ENCODE measurements at places on chromosomes 2 and 18.

- DNase-seq = no peak
These were observed 11.1 kb downstream of the MATN3 start for GRCh38 chr2:20001361-20001863.

- no peak for DNase-seq
These were observed 309.0 kb downstream of the GULP1 start for GRCh38 chr2:188600536-188601210.

DNA sequence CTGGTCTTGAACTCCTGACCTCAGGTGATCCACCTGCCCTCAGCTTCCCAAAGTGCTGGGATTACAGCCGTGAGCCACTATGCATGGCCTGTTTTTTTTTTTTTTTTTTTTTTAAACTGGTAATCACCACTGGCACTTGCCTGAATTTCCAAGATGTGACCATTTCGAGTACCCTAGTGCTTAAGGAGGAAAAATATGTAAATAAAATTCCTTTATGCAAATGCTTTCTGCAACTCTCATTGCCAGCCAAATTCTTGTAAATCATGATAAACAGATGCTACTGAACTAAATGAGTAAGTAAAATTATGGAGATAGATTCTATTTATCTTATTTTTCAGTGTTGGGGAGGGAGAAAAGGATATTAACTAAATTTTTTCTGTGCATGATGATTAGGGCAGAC lies 18.6 kb downstream of the CDCA7 start:
- DNase-seq = no peak

GRCh38 chr2:129913695-129914495 lies 65.6 kb upstream of the RAB6C start:
- DNase-seq = no peak
